Activated CD4-positive, alpha-beta T cell treated with anti-CD3 and anti-CD28 coated beads for 24 hours (primary cell): ENCODE measurements at places on chromosomes 16 and 17.

GRCh38 chr17:4634976-4635375, 6.5 kb downstream of the ALOX15 start:
- DNase-seq, result no peak

DNA sequence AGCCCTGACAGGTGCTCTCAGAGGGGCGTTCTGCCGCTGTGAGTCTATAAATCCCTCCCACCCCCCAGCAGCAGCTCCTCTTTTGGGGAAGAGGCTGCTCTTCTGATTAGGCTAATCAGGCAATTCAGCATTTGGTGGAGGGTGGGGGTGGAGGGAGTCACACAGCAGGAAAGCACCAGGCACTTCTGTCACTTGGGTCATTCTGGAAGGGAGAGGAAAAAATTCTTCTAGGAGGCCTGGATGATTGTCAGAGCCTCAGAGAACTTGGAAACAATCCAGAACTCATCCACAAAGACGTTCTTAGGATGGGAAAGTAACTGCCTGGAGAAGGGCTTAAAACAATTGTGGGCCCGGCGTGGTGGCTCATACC, 7.3 kb upstream of the SSTR2 start:
- no peak for DNase-seq

GRCh38 chr16:17277981-17278381, 192.8 kb downstream of the XYLT1 start:
- no peak for DNase-seq

DNA sequence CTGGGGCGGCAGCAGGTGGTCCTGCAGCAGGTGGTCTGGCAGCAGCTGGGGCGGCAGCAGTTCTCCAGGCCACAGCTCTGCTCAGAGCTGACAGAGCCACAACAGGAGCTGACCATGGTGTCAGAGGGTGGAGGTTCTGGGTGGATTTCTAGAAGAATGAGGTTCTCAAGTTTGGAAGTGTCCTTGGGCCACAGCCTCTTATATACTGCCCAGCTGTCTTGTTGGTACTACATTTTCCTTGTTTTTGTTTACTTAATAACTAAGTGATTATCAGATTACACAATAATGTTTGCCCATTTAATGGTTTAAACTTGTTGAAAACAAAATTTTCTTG, at the start of gene KRTAP4-5:
TSS of gene KRTAP4-5 (minus strand) at position 174 of the 334 bp plus-strand sequence. CDS start at position 116, 58 bp downstream.
- no peak for DNase-seq

DNA sequence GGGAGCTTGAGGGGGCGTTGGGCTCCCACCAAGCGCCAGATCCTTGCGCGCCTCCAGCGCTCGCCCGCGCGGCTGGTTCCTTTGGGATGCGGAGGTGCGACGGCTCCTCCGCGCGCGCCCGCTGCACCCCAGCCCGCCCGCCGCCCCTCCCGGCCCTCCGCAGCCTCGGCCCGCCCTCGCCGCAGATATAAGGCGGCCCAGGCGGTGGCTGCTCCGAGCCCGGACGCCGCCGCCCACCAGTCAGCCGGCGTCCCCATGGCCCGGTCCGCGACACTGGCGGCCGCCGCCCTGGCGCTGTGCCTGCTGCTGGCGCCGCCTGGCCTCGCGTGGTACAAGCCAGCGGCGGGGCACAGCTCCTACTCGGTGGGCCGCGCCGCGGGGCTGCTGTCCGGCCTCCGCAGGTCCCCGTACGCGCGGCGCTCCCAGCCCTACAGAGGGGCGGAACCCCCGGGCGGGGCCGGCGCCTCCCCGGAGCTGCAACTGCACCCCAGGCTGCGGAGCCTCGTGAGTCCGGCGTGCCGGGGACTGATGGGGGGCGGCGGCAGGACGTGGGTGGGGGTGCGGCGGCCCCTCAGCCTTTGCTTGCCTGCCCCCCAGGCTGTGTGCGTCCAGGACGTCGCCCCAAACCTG, at the start of gene NPB:
TSS of gene NPB (plus strand) at position 216 of the 630 bp plus-strand sequence. CDS start at position 256, 40 bp downstream.
- no peak for DNase-seq

GRCh38 chr17:62689441-62690167, 62.1 kb downstream of the MRC2 start:
- no peak for DNase-seq
